ENCODE measurements at places on chromosomes 6 and 20. TPM values are rescaled to one million over a fixed set of nuclear protein-coding genes. Genes with fewer than 3 reads are reported as not detected.

C20orf141 gene
- total RNA-seq: not detected

SMLR1 gene
- not detected for total RNA-seq

EPB41L1 gene
- 17.6 TPM for total RNA-seq

RFX6 gene
- not detected for total RNA-seq

CSNK2A1 gene
- 84.4 TPM for total RNA-seq

CCN6 gene
- not detected for total RNA-seq

SLC22A1 gene
- not detected for total RNA-seq

MLN gene
- total RNA-seq: not detected

FABP7 gene
- total RNA-seq: 0.16 TPM

ID1 gene
- total RNA-seq: 238 TPM

HCRTR2 gene
- total RNA-seq: not detected

FLOT1 gene
- total RNA-seq: 118 TPM

KCNS1 gene
- not detected for total RNA-seq
